ENCODE measurements at places on chromosomes 5 and 9.

- DNase-seq = no peak
Measured at GRCh38 chr5:1212881-1213280, 11.5 kb downstream of the SLC6A19 start.

- no peak for DNase-seq
Measured at GRCh38 chr5:43104057-43104456, 16.7 kb upstream of the ZNF131 start.

DNA sequence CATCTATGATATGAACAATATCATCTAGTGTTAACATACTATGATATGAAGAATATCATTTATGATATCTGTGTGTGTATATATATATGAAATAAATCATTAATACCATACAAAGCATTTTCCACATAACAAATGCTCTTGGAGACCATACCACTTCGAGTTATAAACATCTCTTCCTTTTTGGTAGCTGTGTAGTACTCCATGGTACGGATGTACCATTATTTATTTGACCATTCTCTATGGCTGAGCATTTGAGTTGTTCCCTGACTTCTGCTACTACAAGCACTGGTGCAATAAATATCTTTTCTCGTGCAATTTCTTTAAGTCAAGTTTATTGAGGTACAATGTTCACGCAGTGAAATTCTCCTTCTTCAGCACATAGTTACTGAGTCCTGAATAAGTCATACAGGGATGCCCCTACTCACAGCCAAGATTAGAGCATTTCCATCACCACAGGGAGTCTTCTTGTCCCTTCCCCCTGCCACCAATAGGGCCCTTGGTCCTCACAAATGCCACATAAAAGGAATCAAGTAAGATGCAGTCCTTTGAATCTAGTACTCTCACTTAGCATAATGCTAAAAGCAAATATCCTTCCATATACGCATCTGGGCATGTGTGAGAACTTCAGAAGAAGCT, 75.2 kb upstream of the SLC25A48 start:
- no peak for DNase-seq

- no peak for DNase-seq
Measured at GRCh38 chr5:76606701-76607100, 16.5 kb downstream of the F2RL2 start.

GRCh38 chr5:149731332-149731616, 1.2 kb downstream of the PPARGC1B start:
- no peak for DNase-seq

- DNase-seq = no peak
Measured at GRCh38 chr5:168348084-168348414, 56.6 kb downstream of the WWC1 start.

GRCh38 chr5:136427426-136427825, 62.1 kb upstream of the TRPC7 start:
- no peak for DNase-seq

- DNase-seq = no peak
Measured at GRCh38 chr5:43412156-43412555, at the start of gene CCL28. CCL28 (minus strand) TSS chr5:43412391; CDS start chr5:43412316, 75 bp downstream.

DNA sequence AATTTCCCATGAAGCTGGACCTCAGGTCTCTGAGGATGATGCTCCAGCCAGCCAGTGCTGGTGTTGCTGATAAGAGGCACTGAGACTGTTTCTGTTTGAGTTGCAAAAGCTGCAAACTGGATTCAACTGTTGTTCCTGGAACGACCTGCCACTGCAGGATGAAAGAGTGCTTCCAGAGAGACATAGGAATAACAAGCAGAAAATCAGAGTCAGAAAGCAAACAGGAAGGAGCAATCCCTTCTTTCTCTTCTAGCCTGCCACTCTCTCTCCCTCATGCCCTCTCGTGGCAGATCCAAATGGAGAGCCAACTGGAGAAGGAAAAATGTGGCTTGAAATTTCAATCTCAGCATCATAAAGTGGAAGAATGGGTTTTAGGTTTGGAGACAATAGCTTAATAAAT, 110.4 kb downstream of the STARD4 start:
- no peak for DNase-seq

GRCh38 chr5:104942735-104943134, 1380.1 kb upstream of the NUDT12 start:
- DNase-seq = no peak

DNA sequence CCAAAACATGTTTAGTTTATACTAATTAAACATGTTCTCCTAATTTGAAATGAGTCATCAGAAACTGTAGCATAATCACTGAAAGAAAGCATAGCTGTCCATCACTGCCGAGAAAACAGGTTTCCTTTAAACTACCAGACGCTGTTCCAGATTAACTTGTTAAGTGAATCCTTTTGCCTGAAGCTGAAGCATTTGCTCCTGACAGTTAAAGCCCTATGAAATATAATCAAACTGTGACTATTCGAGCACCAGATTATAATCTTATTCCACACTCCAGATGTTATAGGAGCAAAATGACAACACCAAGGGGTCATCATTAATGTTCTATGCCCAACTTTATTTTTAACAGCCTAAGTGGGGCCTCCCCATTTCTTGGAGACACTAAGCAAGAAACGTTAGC, 86.0 kb upstream of the CTSL start:
- DNase-seq = no peak

- no peak for DNase-seq
Measured at GRCh38 chr5:96391921-96392320, 41.1 kb downstream of the PCSK1 start.

- no peak for DNase-seq
Measured at GRCh38 chr5:75668445-75668844, 48.8 kb downstream of the POC5 start.

- DNase-seq = peak; percentile 20
Measured at GRCh38 chr5:119578937-119579336, 50.4 kb upstream of the FAM170A start.

DNA sequence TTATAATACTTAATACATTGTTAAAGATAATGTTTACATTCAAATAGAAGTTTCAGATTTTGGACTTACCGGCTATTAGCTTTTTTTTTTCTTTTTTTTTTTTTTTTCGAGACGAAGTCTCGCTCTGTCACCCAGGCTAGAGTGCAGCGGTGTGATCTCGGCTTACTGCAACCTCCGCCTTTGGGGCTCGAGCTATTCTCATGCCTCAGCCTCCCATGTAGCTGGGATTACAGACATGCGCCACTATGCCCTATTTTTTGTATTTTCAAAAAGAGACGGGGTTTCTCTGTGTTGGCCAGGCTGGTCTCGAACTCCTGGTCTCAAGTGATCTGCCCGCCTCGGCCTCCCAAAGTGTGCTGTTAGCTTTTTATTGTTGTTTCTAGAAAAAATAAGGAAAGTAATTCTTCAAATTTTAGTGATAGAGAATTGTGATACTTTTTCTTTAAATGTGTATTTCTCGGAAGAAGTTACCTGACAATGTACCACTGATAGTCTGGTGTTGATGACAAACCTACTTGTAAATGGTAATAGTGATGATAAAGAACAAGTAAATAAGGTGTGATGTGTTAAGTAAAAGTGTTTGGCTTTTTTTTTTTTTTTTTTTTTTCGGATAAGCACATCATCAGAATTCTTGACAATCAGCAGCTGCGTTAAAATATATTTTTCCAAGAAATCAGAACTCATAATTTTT, 2.7 kb downstream of the CDC42SE2 start:
- no peak for DNase-seq

GRCh38 chr5:111735583-111736270, 21.3 kb downstream of the NREP start:
- DNase-seq = peak; percentile 50

DNA sequence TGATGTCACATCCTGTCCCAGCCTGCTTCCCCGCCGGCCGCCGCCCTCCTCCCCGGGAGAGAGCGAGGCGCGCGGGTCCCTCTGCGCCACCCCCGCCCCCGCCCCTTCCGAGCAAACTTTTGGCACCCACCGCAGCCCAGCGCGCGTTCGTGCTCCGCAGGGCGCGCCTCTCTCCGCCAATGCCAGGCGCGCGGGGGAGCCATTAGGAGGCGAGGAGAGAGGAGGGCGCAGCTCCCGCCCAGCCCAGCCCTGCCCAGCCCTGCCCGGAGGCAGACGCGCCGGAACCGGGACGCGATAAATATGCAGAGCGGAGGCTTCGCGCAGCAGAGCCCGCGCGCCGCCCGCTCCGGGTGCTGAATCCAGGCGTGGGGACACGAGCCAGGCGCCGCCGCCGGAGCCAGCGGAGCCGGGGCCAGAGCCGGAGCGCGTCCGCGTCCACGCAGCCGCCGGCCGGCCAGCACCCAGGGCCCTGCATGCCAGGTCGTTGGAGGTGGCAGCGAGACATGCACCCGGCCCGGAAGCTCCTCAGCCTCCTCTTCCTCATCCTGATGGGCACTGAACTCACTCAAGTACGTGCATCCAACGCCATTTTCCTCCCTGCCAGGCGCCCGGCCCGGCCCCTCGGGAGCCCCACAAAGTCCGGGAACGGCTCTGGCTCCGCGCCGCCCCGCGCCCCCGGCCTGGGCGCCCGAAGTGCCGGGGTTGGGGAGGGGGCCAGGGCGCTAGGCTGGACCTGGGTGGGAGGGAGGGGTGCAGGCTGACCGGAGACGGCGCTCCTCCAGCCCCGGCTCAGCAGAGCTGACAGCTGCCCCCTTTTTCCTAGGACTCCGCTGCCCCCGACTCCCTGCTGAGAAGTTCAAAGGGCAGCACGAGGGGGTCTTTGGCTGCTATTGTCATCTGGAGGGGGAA, 12.0 kb upstream of the OLFM1 start:
- DNase-seq = peak; percentile 79

GRCh38 chr5:119264186-119264585, 91.6 kb upstream of the TNFAIP8 start:
- DNase-seq = no peak

- DNase-seq = no peak
Measured at GRCh38 chr5:148933903-148934432, 107.6 kb downstream of the ADRB2 start.

GRCh38 chr9:89613912-89614892, 9.4 kb downstream of the GADD45G start:
- no peak for DNase-seq

GRCh38 chr9:105067895-105068580, 140.1 kb upstream of the ABCA1 start:
- peak; percentile 55 for DNase-seq

GRCh38 chr9:130333712-130334062, 68.1 kb downstream of the HMCN2 start:
- no peak for DNase-seq

GRCh38 chr5:122076669-122077365, 1.2 kb downstream of the LOX start:
- DNase-seq = peak; percentile 80

DNA sequence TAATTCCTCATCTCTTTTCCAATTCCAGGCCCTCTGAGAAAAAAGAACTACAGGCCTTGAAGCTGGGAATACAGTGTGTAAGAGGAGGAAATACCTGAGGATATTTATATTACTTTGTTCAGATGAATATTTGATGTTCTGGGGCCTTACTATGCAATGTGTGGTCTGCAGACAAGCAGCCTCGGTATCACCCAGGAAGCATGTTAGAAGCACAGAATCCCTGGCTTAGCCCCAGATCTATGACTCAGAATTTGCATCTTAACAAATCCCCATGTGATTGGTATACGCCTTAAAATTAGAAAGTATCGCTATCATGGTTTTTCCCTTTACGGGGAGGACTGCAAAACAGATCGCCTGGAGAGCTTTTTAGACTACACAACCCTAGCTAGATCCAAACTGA, 121.0 kb downstream of the JAKMIP2 start:
- DNase-seq = no peak

GRCh38 chr5:79973511-79973910, 17.6 kb downstream of the MTX3 start:
- no peak for DNase-seq

GRCh38 chr5:174306345-174307030, 261.0 kb downstream of the NSG2 start:
- peak; percentile 64 for DNase-seq

DNA sequence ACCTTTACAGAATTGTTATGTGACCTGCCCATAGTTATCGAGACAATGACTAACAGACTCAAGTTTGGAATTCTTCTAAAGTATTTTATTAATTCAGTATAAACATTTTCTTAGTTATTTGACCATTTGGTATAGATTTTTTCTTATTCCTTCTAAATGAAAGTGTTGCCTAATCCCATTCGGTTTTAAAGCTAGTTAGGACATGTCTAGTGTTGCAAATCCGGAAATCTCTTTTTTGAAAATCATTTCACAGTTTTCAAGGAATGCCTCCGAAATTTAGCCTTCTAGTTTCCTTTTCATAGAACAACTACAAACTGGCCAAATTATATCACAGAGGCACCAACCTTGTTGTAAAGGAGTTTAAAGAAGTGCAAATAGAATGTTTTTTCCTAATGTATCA, 171.8 kb downstream of the XRCC4 start:
- no peak for DNase-seq

GRCh38 chr5:174827558-174827957, 103.2 kb downstream of the MSX2 start:
- DNase-seq = peak; percentile 16

Data from urothelium cell line (cell line).